CD4-positive, alpha-beta memory T cell (primary cell): ENCODE measurements at places on chromosomes 12 and 14.

- no peak for DNase-seq
Measured at GRCh38 chr14:105223260-105223659, 25.1 kb upstream of the BTBD6 start.

DNA sequence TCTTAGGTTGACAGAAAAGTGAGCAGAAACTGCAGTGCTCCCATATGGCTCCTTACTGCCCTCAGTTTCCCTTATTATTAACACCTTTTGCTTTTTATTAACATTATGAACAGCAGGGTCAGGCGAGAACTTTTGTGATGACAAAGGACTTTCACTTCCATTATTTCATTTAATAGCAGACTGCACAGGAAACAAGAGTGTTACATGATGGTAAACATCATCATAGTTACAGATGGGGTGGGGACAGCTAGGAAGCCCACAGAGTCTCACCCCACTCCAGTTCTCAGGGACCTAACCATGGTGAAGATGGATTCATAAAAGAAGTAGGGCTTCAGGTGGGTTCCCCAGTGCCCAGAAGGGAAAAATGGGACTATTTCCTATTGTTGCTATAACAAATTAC, 110.1 kb upstream of the PELI2 start:
- no peak for DNase-seq

- no peak for DNase-seq
Measured at GRCh38 chr12:80422550-80422949, 21.5 kb upstream of the PTPRQ start.

- no peak for DNase-seq
Measured at GRCh38 chr14:96617635-96618034, 115.5 kb downstream of the PAPOLA start.
